ENCODE measurements at places on chromosomes 4 and X.

DNA sequence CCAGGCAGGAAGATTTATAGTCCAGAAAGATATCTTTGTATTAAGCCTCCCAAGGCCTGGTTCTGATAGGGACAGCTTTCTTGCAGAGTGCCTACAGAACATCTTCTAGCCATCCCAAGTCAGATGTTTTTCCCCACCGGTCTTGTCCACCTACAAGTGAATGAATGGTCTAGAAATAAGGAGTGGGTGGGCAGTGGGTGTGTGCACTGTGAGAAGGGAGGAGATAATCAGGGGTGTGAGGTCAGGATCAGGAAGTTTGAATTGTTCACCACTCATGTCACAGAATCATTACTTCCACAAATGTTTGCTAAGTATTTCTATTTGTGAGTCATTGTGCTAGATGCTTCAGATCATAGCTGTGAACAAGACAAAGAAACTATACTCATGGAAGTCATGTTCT, 332.6 kb downstream of the NKX6-1 start:
- no peak for DNase-seq

- DNase-seq: no peak
Observed at GRCh38 chr4:77501240-77501639, 104.4 kb upstream of the CXCL13 start.

GRCh38 chr4:120683897-120684540, 238.5 kb downstream of the PRDM5 start:
- no peak for DNase-seq

DNA sequence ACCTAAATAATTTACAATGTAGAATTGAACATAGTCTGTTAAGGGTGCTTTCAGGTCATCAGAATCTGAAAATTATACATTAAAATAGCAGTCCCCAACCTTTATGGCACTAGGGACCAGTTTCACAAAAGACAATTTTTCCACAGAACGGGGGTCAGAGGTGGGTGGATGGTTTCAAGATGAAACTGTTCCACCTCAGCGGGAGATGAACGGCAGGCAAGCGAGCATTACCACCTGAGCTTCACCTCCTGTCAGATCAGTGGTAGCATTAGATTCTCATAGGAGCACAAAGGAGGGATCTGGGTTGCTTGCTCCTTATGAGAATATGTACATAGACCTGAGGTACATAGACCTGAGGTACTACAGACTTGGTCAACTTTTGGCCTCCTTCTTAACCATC, 29.0 kb downstream of the LRBA start:
- no peak for DNase-seq

- DNase-seq: no peak
Observed at GRCh38 chrX:108297290-108297689, 140.9 kb downstream of the COL4A6 start.

Measured in CD4-positive, alpha-beta T cell treated with Interleukin-12 subunit alpha and Interleukin-12 subunit beta, for 1 hour (primary cell).